ENCODE measurements at places on chromosomes 7 and 10.
A peak's percentile ranks its signal among the peaks of the same experiment; 100 is the strongest.

- DNase-seq = no peak
Observed at GRCh38 chr10:11616021-11616420, 4.6 kb upstream of the USP6NL start.

GRCh38 chr7:133165529-133165928, 83.6 kb upstream of the CHCHD3 start:
- no peak for DNase-seq

- DNase-seq = no peak
Observed at GRCh38 chr10:75377869-75378268, 23.7 kb downstream of the ZNF503 start.

- DNase-seq = no peak
Observed at GRCh38 chr10:28566458-28567015, 33.6 kb downstream of the WAC start.

DNA sequence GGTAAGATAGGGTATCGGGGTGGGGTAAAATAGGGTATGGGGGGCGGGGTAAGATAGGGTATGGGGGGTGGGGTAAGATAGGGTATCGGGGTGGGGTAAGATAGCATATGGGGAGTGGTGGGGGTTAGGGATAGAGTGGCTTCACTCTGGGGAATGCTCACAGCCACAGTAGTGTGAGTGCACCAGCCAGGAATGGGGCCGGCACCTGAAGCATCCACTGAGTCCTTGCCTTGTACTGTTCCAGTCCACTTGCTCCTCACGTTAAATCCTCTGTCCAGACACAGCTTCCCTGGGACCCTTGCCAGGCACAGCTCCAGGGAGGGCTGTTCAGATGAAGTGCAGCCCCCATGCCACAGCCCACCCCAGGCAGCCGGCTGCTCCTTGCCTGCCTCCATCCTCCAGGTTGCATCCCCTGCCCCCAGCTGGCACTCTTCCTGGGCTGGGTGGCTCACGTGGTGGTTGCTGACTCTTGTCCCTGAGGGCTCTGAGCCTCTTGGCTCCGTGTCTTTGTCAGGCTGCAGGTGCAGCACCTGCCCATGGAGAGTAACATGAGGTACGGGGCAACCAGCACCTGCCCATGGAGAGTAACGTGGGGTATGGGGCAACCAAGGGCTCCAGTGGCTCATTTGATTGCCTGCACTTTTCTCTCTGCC, 268.4 kb downstream of the TCERG1L start:
- DNase-seq = no peak

DNA sequence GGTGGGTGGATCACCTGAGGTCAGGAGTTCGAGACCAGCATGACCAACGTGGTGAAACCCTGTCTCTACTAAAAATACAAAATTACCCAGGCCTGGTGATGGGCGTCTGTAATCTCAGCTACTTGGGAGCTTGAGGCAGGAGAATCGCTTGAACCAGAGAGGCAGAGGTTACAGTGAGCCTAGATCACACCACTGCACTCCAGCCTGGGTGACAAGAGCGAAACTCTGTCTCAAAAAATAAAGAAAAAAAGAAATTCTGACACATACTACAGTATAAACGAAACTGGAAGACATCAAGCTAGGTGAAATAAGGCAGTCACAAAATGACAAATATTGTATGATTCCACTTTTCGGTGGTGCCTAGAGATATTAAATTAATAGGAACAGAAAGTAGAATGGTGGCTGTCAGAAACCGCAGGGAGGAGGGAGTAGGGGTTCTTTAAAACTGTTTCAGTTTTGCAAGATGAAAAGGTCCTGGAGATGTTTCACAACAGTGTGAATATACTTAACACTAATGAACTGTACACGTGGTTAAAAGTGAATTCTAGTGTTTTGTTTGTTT, 23.2 kb downstream of the PILRA start:
- peak; percentile 9 for DNase-seq

- DNase-seq = no peak
Observed at GRCh38 chr10:21449288-21449966, 76.1 kb downstream of the SKIDA1 start.

GRCh38 chr10:99520040-99520846, 12.5 kb upstream of the NKX2-3 start:
- DNase-seq = no peak

DNA sequence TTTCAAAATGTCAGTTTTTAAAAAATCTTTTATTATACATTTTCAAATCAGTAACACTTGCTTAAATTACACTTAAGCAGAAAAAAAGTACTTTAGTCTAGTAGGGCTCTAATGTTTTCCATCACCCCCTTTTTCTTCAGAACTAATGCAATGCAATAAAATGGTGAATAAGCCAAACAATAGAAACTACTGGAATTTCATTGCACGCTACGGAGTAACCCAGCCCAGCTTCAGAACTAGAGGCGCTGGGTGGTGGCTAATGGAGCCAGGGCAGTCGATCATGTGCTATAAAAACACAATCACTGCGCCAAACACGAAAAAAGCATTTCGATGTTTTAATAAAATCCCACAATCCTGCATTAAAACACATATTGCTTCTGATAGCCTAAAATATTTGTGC, 59.9 kb upstream of the ODAD2 start:
- no peak for DNase-seq

DNA sequence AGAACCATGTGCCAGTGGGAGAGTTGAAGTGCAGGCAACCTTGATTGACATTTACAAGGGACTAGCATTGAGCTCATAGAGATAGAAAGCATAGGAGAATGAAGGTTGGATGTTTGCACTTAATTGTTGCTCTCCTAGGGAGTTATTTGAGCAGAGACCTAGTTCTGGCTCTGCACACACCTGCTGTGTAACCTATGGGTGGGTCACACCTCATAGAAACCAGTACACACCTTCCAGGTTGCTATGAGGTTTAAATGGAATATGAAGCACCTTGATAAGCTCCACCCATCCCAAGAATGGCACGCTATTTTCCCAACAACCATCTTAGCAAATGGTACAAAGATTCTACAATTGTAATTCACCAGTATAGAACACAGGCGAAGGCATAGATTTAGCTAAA, 86.2 kb upstream of the AOAH start:
- DNase-seq = no peak

- DNase-seq = no peak
Observed at GRCh38 chr10:34861293-34862021, 46.4 kb upstream of the PARD3 start.

GRCh38 chr7:69373171-69374043, 224.9 kb upstream of the AUTS2 start:
- no peak for DNase-seq

DNA sequence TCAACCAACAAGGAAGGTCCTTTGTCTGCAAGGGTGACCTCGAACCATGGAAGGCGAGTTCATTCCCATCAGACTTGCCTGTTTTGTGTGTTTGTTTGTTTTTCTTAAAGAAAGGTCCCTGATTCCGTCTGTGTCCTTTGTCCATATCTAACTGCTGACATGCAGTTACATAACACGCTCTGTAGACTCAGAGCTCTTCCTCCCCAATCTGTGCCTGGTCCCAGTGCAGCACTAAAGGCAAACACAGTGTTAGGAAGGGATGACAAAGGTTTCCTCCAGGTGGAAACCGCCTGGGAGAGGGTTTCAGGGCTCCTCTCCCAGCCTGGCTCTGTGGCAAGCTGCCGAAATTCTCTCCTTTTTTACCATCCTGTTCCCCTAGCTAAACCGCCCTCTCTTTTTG, 13.4 kb downstream of the JCAD start:
- DNase-seq = no peak
